HuH-7 (cell line): ENCODE measurements at places on chromosomes 3 and 15.

GRCh38 chr3:167246252-167246651, 133.8 kb downstream of the ZBBX start:
- DNase-seq = no peak

GRCh38 chr15:94105760-94106159, 125.6 kb upstream of the MCTP2 start:
- DNase-seq = no peak

DNA sequence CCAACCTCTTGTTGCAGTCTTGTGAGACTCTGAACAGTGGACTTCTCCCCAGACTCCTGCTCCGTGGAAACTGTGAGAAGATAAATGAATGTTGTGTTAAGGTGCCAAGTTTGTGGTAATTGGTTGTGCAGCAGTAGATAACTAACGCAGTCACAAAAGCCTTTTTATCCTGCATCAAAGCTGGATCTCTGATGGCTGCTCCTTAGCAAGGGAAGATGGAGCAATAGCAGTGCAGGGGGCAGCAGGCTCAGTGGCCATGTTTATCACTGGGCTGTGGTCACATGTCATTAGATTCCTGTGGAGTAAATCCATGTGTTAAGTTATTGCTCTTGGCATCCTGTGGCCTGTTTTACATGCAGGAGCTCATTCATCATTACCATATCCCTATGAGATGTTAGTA, 13.5 kb downstream of the CMTM7 start:
- no peak for DNase-seq

- no peak for DNase-seq
Observed at GRCh38 chr3:108328821-108329486, 32.6 kb downstream of the HHLA2 start.

DNA sequence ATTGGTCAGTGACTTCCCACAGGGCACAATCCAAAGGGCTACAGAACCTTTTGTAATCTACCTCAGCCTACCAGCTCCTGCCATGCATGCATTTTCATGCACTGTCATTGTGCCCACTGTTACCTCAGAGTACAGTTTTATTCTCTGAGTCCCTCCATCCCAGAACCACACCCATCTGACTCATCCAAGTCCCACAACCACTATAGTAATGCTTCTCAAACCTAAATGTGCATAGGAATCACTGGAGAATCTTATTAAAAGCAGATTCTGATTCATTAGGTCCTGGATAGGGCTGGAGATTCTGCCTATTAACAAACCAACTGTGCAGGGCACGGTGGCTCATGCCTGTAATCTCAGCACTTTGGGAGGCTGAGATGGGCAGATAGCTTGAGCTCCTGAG, 3.7 kb upstream of the B3GALNT1 start:
- no peak for DNase-seq

DNA sequence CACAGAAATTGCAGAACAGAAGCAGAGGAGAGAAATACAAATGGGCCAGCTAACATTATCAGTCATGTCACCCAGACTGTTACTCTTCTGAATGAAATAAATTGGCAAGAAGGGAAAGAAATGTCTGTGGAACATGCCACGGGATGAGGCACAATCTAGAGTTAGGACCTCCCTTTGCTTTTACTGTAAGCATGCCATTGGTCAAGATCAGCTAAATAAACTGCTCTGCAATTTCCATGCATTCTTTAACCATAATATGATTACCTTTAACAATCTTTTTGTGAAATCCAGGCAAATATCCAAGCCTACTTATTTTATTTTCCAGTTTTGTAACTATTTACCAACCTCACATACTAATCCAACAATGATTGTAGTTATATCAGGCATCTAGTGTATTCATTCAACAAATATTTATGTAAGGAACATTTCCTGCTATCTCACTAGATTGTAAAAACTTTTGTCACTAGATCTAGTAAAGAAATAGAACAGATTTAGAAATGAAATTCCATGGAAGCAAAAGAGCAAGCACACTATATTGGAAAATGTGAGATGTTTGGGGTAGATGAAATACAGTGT, 383.4 kb downstream of the MECOM start:
- no peak for DNase-seq

DNA sequence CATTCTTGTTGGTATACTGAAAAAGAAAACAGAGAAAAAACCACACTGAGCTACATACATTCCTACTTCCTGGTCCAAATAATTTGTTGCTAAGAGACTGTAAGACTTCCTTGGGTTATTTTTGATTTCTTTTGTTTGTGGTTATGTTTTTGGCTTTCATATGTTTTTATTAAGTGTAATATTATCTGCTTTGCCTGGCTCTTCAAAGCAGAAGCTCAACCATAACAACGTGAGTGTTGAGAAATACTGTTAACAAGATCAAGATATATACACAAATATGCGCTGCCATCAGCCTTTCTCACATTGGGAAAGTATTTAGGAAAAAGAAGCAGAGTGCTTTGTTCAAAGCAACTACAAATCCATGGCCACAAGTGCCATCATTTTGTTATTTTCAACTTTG, 556.2 kb upstream of the CBLB start:
- DNase-seq = no peak

DNA sequence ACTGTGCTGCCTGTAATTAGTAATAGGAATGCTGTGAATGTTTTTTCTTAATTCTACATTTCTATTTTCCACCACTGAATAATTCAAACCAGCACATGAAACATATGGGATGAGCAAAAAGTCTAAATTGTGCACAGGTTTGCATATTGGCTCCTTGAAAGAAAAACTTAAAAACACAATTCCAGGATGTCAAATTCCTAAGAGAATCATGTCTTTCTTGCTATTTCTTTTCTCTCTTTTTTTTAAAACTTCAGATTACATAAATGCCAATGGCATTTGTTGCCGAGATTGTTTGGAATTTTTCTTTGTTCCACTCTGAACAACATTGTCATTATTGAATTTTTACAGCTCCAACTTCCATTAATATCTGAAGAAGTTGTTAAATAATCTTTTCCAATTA, 60.8 kb downstream of the VGLL3 start:
- no peak for DNase-seq

- DNase-seq = no peak
Observed at GRCh38 chr3:32685543-32686185, 676 bp downstream of the CNOT10 start.

GRCh38 chr15:99729920-99730319, 3.3 kb downstream of the LYSMD4 start:
- DNase-seq = peak; percentile 44

- peak; percentile 93 for DNase-seq
Observed at GRCh38 chr15:74768771-74769342, 13.0 kb upstream of the CSK start.

DNA sequence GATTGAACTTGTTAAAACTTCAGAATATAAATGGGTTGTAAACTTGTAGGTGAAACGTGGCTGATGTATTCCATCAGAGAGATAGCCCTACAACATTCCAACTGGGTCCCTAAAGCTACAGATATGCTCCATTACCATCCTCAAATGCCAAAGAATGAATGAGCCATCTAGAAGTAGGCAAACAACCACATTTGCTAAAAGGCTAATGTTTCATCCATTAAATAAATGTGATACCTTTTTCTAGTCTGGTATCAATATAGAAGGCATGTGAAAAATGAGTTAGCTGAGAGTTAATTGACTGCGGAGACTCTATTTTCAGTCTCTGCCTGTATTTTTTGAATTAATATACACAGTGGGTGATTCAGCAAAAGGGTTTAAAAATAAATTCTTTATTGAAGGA, 203.8 kb downstream of the RBMS3 start:
- DNase-seq = no peak

DNA sequence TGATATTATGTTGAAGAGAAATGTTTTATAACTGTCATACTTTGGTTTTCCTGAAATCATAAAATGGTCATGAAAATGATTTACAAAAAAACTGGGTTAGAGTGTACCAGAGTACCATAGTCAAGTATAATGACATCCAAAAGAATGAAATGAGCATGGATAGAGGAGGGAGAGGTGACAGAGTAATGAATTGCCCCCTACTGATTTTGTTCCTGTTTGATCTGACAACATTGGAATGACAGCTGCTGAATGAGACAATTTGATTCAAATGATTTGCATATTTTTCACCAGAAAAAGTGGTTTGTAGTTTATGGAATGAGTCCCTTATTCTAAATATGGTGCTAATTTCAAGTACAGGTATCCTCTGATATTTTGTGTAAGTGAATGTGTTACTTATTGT, 271.7 kb downstream of the CNTN4 start:
- no peak for DNase-seq

- DNase-seq = no peak
Observed at GRCh38 chr3:127071597-127072001, 88.7 kb downstream of the PLXNA1 start.

DNA sequence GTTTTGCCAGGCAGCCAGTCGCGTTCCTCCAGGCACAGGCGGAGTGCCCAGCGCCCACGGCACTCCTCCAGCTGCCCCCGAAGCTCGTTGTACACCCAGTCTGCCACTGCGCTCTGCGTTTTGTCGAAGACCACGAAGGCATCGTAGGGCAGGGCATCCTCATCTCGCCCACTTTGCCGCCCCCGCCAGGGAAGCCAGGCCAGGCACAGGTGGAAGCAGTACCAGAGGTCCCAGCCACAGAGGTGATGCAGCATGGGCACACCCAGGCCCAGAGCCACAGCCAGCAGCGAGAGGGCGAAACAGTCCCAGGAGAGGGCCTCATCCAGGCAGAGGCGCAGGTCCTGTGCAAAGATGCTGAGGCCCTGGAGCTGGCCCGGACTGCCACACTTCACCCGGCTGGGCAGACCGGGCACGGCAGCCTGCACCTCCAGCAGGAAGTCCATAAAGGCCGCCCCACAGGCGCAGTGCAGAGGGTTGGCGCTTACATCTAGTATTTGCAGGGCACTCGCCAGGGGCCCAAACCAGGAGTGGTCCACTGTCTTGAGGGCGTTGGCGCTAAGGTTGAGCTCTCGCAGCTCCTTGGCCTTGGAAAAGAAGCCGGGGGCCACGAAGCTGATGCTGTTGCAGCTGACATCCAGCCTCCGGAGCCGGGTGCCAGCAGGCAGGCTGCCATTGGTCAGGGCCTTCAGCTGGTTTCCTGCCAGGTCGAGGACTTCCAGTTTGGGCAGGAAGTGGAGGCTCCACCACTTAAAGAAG, 3.7 kb downstream of the TLR9 start:
- no peak for DNase-seq

DNA sequence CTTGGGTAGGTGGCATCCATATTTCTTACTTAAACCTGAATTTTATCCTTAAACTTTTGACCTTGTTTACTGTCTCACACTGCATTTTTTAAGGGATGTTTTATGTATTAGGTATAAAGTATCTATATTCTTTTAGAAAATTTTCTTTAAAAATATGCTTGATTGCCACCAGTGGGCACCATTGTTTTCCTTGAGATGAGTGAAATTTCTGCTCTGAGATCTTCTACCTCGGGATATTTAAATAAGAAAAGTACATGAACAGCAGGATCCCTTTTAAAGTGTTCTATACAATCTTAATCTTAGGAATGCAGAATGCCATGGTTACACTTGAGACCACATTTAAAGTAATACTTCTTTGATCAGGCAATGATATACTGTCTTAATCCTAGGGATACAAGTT, 108.7 kb downstream of the SLMAP start:
- DNase-seq = no peak

DNA sequence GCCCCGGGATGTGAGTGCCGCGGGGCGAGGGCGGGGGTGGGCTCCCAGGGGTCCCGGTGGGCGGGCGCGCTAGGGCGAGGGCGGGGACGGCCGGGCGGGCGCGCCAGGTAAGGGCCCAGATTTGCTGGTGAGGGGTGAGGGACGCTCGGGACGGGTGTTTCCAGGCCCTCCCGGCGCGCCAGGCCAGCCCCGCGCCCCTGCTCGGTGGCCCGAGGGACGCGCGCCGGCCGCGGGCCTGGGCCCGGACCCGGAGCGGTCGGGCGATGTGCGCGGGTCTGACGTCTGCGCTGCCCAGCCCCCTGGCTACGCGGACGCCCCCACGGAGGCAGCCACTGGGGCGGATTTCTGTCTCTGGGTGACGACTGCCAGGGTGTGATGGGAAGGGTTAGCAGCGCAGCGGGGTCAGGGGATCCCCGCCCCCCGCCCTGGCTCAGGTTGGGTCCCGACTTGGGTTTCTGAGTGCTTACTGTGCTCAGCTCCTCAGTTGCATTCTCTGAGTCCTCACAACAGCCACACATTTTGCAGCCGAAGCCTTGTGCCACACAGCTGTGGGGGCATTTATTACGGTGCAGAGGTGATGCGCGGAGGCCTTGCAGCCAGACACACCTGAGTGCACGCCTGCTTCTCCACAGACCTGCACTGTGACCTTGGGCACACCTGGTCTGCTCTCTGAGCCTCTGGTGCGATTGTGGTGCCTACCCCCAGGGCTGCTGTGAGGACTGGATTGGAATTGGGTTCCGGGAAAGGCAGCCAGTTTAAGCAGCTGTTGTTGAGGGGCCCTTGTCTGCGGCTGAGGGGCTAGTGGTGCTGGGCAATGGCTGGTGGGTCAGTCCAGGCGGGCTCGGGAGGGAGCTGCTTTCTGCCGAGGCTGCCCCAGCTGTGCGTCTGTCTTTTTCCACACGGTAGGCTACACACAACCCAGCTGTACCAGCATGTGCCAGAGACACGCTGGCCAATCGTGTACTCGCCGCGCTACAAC, 523 bp downstream of the HDAC11 start:
- no peak for DNase-seq

DNA sequence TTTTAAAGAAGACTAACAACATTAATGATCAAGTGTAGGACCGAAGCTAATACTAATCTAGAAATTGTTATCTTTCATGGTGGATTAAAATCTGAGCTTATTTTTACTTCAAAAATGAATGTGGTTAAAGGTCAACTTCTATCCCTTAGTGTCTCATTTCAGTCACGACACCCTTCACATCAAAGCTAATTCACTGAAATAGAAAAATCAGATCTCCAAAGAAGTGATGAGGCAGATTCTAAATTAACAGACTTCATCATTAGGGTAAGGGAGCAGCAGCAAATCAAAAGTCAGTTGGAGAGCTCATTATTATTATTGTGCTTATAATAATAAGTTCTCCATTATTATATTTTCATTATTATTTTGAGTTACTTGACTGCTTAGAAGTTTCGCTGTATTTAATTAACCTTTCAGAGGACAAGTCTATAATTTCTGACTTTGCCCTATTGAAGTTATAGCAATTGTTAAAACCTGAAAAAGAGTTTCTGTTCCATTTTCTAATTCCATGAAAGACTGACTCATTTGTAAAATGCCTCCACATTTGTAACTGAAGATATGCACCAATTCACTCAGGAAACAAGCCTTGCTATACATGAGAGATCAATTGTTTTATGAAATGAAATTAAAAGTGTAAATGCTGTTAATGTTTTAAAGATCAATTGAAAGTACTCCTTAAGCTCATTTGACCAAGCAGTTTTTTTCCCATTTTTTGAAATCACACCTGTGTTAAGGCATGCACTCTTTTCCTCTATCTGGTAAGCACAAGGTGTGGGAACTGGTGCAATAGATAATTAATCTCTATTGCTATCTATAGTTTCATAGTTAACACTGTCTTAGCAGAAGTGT, 23.1 kb upstream of the CMC1 start:
- no peak for DNase-seq

- DNase-seq = no peak
Observed at GRCh38 chr3:14950274-14950673, 2.9 kb downstream of the NR2C2 start.

DNA sequence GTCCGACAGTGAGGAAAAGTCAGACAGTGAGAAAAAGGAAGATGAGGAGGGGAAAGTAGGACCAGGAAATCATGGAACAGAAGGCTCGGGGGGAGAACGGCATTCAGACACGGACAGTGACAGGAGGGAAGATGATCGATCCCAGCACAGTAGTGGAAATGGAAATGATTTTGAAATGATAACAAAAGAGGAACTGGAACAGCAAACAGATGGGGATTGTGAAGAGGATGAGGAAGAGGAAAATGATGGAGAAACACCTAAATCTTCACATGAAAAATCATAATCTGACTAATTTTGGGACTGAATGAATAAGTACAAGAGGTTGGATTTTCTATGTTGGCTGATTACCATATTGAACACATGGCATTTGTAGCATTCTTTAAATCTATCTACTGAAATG, 26.2 kb downstream of the SEC62 start:
- no peak for DNase-seq
